NCI-H82 (cell line): ENCODE measurements at places on chromosomes 2 and 18.
A peak's percentile ranks its signal among the peaks of the same experiment; 100 is the strongest.

DNA sequence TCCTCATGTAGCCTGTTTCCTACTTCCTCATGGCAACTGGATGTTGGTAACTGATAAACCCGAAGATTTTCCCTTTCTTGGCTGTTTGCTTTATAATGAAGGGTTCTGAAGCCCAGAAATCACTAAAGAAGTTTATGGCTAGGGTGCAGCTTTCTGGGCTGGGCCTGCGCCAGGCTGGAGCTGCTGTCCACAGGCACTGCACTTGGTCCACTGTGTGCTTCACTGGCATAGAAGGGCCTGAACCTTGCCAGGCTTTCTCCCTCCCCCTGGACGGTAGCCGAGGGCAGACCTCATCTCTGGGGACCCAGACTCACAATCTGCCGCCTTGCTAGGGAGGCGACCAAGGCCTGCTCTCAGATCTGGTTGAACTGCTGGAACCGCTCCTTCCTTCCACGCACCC is 133.3 kb upstream of the SPRED2 start:
- no peak for DNase-seq

GRCh38 chr2:225600865-225601264 is 201.4 kb downstream of the NYAP2 start:
- no peak for DNase-seq

DNA sequence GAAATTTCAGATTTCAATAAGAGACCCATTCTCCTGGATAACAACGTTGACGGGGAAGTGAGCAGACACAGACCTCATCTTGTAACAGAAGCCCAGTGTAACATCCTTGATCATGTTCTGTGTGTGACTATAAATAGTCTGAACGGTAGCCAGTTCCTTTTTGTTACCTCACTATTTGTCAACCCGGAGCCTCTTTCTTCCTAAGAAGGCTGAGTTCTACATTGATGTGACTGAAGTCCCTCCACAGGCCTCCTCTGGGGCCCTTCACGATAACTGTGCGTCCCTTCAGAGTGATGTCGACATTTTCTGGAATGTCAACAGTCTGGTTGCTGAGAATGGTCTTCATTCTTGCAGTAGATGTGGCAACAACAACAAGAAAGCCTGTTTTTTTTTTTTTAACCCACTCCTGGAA is 6.3 kb upstream of the PLEKHM3 start:
- DNase-seq = no peak

- no peak for DNase-seq
Measured at GRCh38 chr2:222017252-222017850, 281.4 kb downstream of the PAX3 start.

DNA sequence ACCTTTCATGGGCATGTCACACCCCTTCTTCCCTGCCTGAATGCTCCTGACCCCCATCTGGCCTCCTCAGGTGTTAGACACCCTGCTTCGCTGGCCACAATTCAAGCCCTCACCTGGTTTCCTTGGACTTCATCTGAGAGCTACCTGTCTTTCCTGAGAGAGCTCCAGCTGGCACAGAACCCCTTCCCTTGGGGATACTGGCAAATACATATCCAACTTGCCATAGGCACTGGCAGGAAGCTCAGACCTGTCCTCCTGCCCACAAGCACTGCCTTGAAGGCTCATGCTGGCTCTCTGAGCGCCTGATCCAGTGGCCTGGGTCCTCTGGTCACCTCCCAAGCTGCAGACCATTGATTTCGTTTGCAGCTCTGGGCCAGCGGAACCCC is 74.1 kb upstream of the MAP4K3 start:
- DNase-seq = no peak

GRCh38 chr18:79164706-79165105 is 95.5 kb downstream of the ATP9B start:
- DNase-seq = no peak

DNA sequence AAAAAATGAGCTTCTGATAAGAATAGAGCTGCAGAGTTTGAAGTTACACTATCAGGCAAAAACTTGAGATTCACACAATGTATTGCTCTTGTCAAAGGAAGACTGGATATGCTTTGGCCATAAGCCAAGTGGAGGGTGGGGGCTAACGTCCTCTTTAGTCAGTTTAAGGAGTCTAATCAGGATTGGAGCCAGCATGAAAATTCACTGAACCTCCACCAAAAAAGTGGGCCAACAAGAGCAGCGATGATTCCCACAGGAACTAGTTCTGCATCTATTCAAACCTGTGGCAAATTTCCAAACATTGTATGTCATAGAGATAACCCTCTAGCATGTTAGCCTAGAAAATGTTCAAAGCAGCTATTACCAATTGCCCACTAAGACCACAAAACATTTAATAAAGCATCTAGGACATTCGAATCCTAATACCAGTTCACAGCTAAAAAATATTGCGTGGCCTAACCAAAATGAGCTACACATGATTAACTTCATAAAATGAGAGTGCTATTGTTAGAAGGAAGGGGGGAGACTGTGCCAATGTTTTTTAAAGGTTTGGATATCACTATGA is 43.5 kb upstream of the TMEM247 start:
- no peak for DNase-seq

GRCh38 chr2:39491653-39492052 is 54.6 kb upstream of the MAP4K3 start:
- no peak for DNase-seq

- DNase-seq = no peak
Measured at GRCh38 chr2:172945510-172945850, 130.2 kb upstream of the MAP3K20 start.

- DNase-seq = peak; percentile 89
Measured at GRCh38 chr2:179020156-179020750, 29.7 kb downstream of the CCDC141 start.

- DNase-seq = no peak
Measured at GRCh38 chr2:120899771-120900170, 164.1 kb downstream of the GLI2 start.

GRCh38 chr18:36862182-36862581 is 33.3 kb downstream of the KIAA1328 start:
- DNase-seq = no peak
